ENCODE measurements at places on chromosomes 13 and 19.
A peak's percentile ranks its signal among the peaks of the same experiment; 100 is the strongest.

DNA sequence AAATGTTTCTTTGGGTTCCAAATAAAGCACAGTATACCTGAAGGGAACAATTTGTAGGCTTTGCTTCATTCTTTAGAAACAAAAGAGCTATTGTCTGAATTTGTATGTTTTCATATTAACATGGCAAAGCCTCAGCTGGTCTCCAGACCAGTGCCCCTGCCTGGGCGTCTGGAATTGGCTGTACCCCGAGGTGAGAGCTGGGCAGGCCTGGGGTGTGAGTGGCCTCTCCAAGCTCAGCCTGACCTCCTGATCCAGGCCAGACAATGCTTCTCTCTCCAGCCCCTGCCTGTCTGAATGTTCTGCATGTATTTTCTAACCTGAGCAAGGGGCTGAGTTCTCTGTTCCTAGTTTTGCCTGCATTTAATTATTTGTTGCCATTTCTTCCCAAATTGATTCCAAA is 66.3 kb upstream of the MCF2L start:
- no peak for DNase-seq

DNA sequence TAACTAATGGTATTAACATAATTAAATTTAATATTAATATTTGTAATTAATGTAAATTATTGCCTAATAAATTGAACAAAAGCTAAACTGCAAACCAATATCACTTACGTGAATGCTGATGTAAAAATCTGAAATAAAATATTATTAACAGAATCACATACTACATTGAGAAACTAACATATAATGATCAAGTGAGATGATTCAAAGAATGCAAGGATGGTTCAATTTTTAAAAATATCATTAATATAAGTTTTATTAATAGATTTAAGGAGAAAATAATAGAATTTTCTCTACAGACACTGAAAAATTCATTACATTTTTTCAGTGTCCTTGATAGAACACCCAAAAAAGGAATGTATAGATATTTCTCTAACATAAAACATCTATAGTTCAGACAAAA is 23.5 kb upstream of the EBPL start:
- no peak for DNase-seq

DNA sequence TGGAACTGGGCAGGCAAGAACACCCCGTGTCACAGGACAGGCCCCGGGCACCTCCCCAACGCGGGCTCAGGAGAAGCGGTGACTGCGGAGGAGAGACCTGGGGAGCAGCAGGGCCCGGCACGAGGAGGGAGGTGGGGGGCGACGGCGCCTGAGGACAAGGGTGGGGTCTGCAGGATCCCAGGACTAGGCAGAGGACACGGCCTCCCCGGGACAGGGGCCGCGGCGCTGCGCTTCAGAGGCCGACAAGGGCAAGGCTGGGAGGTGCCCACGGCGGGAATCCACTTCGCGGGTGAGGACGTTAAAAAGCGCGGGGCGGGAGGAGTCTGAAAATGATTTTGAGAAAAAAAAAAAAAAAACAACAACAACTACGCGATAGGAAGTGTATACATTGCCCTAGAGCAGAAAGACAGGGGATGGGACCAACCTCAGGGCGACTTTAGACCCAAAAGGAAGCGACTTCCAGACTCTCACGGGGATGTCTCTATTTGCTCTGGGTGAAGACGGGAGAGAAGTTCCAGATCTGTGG is 44.9 kb downstream of the ZNF611 start:
- peak; percentile 14 for DNase-seq

DNA sequence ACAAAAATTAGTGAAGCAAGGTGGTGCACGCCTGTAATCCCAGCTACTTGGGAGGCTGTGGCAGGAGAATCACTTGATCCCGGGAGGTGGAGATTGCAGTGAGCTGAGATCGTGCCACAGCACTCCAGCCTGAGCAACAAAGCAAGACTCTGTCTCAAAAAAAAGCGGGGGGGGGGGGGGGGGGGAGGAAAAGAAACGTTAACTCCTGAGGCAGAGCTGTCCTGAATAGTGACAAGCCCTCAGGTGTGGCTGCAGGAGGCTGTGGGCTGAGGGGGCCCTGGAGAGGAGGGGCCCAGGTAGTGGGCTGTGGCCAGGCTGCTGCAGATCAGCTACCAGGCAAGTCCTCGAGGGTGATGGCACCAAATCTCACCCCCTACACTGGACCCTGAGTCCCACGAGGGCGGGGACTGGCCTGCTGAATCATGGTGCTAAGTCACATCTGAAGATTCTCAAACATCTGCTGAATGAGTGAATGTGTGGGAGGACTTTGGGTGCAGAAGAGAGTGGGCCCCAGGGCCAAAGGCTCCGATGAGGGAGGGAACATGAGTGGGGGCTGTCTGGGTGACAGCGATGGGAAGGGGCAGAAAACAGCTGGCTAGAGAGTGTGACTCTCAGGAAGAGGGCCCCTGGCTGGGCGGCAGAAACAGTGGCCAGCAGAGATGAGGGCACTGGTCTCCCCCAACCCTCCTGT is 24.6 kb upstream of the ATP1A3 start:
- DNase-seq, result no peak

DNA sequence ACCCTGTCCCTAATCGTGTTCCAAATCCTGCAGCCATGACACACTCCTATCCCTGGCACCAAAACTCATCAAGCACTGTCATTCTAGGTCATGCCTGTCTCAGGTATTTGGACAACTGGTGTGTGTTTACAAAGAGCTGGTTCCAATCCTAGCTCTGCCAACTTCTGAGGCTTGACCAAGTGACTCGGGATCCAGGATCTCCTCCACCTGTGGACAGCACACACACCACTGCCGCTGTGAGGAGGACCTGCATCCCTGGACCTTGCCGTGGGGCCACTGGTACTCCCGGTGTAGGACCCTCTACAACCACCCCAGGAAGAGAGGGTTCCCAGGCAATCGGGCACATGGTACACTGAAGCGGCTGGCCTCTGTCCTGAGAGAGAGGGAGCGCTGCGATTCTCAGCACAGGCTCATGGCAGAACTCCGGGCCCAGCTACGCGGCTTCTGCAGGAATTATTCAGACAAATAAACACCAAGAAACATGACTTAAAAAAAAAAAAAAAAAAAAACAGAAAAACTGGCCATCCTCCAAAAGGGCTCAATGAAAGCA is 20.4 kb downstream of the MLLT1 start:
- no peak for DNase-seq

DNA sequence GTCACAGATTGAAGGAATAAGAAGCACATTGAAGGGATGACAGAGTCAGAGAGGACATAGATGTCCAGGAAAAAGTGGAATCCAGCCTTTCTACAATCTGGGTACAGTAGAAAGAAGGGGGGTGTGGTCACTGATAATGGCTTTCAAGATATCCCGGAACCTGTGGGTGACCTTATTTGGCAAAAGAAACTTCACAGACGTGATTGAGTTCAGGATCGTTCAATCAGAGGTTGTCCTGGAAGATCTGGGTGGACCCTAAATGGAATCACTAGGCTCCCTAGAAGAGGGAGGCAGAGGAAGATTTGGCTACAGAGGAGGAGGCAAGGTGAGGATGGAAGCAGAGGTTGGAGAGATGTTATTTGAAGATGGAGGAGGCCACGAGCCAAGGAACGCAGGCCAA is 13.0 kb upstream of the SYCN start:
- DNase-seq, result no peak

- peak; percentile 86 for DNase-seq
These were observed 14.7 kb upstream of the ADGRE5 start for GRCh38 chr19:14366529-14366928.

GRCh38 chr19:14222886-14223285 is 16.9 kb upstream of the ADGRL1 start:
- no peak for DNase-seq

DNA sequence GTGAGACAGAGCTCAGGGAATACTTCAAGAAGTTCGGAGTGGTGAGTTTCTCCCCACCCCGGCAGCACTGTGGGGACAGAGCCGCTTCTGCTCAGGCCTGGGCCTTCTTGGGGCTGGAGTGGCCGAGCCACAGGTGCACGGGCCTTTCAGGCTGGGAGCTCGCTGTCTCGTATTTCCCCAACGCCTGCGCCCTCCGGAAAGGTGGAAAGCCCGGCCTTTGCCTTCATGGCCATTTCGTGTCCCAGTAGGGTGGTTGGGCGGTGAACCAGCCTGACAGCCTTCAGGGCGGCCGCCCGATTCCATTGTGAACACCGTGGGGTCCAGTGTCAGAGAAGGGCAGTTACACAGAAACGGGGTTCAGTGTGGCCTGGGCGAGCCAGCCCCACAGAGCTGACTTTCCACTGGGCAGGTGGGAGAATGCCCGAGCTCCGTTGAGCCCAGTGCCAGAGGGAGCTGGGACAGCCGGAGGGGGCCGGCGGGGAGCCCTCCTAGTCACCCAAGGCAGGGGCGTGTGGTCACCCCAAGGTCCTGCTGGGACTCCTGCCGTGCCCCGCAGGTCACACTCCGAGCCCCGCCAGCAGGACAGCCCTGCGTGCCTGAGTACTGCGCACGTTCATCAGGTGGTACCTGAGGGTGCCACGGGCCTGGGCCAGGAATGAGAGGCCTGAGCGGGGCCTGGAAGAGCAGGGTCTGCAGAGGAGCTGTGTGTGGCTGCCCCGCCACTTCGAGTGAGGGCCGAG is 14.0 kb downstream of the DAZAP1 start:
- DNase-seq, result no peak

DNA sequence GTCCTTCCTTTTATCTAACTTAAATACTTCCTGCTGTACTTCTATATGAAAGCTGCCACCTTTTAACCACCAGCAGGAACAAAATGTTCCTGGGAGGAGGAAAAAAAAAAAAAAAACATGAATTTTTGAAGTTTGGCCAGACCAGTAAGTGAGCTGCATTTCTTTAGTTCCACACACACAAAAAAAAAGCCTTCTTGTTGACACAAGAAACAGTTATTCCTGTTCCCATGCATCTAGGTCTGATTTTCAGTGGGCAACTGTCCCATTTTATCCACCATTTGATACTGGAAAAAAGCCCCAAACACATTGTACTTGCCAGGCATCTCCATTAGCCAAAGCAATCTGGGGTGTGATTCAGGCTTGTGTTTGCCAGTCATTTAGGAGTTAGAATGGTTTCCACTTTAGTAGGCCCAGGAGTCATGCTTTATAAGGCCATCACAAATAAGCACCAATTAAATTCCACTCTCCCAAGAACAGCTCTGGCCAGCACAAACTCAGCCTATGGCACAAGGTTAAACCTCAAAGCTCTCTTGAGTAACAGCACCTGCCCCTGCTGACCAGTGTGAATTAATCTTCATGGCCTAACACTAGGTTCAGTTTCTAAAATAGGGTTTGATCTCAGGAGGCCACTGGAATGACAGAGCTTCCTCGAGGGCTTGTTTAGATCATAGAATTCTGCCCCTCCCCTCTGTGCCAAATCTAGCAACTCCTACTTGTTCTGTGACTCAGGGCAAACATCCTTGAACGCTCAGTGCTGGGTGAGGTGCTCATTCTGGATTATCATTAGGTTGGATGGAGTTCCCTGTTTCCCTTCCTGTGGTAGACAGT is 67.1 kb downstream of the NUFIP1 start:
- DNase-seq, result no peak

DNA sequence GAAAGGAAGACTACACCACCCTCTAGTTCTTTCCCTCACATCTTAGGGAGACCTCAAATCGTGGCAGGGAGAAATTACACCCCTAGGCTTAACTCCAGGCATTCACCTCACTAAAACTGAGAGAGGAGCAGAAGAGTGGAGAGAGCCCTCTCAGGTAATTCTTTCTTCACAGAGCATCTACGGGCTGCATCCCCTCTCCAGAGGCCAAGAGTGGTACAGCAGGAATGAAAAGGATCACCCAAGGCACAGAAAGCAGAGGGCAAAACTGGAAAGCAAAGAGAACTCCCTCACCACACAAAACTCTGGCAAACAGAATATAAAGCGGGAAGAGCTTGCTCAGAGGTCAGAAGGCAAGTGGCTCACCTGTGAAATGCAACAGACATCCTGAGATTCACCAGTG is 661.2 kb downstream of the TBC1D4 start:
- no peak for DNase-seq

GRCh38 chr13:70905035-70905434 is 796.8 kb upstream of the KLHL1 start:
- no peak for DNase-seq

GRCh38 chr13:83563499-83563898 is 318.8 kb downstream of the SLITRK1 start:
- DNase-seq, result no peak

DNA sequence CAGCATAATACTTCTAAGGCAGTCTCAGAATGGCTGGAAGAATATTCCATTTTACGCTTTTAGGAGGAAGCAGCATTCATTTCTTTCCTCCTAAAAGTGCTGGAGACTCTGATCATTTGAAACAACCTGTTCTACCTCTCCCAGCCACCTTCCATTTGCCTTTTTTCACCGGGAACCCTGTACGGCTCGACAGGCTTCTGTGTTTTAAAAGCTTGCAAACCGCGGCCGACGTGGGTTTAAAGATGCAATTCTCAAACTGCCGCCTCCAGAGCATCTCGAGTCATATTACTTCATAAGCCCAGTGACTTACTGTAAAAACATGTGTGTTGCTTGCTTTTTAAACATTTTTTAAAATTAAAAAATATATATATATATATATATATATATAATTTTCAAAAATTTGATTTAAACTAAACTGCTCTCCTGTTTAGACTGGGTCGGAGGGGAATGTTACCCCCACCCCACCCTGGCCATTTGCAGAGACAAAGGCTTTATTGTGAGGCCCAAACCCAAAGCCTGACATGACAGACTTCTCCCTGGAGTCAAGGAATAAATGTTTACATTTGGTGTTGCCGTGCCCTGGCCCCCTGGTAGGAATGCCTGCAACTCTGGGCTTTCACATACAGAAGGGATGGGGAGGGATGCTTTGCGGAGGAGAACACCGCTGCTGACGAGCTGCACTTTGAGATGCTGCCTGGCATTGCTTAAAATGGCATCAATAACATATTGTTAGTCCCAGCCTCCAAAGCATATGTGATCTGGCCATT is 30.4 kb downstream of the ZNF536 start:
- DNase-seq, result no peak

DNA sequence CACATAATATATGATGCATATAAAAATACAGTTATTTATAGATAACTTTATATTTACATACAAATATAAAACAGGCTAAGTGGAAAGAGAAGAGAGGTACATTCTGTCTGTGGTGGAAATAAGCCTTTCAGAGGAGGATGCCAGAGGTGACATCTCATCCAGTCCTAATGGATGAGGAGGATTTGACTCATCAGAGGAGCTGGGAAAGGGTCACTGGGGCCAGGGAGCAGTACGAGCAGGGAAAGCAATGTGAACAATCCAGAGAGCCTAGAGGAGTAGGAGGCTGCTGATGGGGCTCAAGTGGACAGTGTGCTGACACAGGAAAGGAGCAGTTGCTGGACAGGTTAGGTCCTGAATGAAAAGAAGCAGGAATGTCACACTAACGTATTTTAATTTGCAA is 18.6 kb downstream of the NALCN start:
- DNase-seq, result no peak
